ENCODE measurements at places on chromosomes 2 and 18.

DNA sequence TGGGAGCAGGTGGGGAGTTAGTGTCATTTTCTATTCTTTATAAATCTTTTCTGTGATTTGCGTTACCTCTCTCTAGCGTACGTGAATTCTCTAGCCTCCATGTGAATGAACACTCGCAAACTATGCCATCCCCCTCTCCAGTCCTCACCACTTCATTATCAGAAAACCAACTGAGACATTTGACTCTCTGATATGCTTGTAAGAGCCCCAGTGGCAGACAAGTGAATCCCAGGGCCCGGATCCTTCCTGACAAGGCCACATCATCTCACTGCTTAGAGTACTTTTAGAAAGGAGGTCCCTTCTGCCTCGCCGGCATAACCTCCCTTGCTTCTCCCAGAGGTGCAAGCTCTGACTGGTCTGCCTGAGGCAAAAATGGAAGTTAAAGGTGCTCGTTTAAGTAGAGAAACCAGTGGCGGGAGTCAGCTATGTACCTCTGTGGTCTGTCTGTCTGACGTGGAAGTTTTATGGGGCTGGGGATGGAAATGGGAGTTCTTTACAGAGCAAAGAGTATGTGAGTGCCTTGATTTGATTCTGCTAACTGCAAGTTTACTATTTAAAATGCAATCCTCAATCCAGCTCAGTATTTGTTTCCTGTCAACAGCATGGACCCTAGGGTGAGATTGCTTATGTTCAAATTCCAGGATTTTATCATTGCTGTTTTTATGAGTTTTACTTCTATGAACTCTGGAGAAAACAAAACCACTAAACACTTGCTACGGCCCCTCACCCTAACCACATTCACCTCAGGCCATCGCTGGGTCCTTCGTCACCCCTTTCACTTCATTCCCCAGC, 114.9 kb upstream of the MSTN start:
- DNase-seq: no peak

GRCh38 chr2:192004188-192004963, 157.5 kb upstream of the CAVIN2 start:
- no peak for DNase-seq

DNA sequence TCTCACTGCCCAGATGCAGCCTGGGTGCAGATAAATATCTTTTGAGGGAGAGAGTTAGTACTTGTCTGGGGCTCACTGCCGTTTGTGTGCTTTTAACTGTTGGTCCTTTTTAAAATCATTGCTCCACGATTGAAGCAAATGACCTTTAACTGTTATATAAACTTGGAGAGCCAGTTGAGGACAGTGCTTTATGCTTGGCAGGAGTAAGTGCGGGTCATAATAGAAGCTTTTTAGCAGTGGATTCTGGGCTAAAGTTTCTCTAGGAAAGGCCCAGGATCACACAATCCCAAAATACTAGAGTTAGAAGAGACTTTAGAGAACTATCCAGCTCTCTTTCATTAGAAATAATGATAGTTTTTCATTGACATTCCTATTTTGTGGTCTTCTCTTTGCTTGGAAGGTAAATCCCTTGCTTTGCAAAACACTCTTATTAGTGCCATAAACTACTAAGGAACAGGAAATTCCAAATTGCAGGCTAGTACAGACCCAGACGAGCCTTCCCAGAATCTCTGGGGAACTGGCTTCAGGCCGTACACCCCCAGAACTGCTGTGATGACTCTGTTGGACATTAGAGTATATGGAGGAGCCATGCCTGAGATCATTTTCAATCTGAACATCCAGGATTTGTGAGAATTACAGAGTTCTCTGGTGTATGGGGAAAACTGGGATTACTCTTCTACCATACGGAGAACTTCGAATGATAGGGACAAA, 19.1 kb downstream of the LIMS1 start:
- DNase-seq: no peak

DNA sequence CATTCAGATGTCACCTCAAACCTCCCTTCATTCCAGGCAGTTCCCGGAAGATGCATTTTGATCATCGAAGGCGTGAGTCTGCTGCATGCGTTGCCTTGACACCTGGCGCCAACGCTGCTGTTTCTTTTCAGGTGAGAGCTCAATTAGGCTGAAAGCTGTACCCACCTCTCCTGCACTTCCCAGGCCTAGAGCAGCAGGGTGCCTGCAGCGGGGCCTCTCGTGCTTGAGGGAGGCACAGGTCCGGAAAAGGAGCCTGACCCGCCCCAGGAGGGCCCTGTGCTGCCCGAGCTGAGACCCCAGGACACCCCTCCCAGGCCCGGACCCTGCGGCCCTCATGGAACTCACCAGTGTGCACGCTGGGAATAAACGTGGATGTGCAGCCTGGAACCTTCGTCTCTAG, 31.4 kb upstream of the KCNG2 start:
- no peak for DNase-seq

DNA sequence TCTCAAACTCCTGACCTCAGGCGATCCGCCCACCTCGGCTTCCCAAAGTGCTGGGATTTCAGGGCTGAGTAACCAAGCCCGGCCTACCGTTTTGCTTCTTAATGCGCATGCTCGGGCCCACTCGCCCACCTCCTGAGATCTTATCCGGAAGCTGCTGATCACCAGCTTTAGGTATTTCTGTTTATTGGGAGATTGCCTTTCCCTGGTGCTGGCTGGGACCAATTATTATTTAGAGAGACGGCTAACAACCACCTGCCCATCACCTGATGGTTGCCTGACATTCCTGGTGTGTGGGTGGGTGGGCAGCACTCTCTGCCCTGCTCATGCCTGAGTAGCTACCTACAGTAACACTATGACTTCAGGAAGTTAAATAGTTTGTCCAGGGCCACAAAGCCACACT, 56.3 kb upstream of the ZNF532 start:
- DNase-seq: no peak

DNA sequence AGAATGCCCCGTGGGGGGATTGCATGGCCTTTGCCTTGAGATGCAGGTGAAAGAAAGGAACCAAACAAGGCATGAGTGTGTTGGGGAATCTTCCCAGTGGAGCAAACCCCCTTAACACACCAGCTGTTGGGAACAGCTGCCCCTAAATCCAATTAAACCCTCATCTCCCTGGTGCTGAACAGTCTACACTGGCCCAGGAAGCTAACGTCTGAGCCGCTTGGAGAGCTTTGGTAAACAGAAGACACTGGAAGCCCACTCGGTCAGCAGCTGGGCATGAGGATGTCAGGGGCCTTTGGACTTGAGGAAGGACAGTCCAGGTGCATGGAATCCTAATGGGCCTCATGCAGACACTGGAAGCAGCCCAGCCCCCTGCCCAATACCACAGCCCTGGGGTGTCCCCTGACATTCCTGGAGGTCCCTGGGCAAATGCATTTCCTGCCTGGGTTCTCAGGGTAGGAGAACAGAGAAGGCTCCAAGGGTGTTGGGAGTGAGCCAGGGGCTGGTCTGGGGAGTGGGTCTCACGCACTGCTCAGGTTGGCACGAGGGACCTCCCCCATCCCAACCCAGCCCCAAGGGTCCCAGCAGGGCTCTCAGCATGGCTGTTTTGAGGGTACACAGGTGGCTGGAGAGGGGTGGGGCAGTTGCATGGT, 37.7 kb downstream of the GBX2 start:
- DNase-seq: no peak

- DNase-seq: no peak
Observed at GRCh38 chr18:53135654-53136053, 795.7 kb downstream of the DCC start.

- DNase-seq: no peak
Observed at GRCh38 chr2:220090050-220090449, 462.6 kb downstream of the SLC4A3 start.

DNA sequence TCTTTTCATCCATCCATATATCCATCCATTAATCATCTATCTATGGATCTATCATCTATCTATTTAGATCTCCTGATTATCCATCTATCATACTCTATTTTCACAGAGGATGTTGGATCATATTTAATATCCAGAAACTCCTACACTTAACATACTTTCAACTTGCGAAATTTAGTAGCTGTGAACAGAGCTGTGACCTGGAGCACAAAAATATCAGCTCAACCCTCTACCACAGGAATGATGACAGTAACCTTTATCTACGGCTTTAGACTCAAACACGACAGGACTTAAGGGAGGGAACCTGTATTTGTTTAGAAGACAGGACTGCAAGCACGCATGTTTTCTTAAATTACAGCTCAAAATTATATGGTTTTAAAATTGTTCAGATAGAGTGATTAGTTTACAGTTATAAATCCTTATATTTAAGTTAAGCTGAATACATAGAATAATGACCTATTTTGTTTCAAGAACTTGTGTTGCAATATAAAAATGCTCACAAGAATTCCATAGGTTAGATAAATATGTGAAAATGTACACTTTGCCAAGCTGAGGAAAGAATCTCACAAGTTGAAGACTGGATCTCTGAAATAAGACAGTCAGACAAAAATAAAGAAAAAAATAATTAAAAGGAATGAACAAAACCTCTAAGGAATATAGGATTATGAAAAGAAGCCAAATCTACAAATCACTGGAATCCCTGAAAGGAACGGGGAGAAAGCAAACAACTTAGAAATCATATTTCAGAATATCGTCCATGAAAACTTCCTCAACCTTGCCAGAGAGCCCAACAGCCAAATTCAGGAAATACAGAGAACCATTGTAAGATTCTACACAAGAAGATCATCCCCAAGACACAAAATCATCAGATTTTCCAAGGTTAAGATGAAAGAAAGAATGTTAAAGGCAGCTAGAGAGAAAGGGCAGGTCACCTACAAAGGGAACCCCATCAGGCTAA, 142.0 kb downstream of the COL6A3 start:
- no peak for DNase-seq

GRCh38 chr2:8413589-8414135, 268.2 kb upstream of the ID2 start:
- no peak for DNase-seq

DNA sequence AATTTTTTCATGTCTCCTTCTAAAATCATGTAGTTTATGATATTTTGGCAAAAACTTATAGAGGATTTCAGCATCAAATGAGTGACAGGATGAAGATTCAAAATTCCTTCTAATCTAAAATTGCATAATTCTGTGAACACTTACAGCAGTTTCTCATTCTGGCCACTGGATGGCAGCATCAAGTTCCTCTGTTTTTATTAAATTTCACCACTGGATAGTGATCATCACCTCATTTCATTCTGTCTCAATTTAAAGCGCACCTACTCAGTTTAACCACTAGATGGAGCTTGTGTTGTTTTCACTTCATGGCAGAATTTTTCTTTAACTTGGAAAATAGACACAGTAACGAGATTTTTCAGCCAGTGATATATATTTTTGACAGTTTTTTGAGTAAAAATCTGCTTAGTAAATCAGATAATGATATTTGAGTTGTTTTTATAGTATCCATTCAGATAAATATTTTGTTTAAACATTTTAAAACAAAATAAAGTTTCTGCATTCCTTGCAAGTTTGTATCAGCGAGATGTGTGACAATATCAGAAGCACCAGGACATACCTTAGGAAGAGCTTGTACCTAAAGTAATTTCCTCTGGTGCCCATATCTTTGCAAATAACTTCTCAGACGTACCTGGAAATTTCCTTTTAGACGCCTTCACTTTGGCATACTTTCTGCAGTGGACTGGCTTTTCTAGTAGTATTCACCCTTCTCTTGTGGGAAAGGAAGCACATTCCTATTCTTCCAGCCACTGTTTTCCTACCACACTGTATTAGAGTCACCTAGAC, 94.7 kb upstream of the ARHGAP15 start:
- no peak for DNase-seq

DNA sequence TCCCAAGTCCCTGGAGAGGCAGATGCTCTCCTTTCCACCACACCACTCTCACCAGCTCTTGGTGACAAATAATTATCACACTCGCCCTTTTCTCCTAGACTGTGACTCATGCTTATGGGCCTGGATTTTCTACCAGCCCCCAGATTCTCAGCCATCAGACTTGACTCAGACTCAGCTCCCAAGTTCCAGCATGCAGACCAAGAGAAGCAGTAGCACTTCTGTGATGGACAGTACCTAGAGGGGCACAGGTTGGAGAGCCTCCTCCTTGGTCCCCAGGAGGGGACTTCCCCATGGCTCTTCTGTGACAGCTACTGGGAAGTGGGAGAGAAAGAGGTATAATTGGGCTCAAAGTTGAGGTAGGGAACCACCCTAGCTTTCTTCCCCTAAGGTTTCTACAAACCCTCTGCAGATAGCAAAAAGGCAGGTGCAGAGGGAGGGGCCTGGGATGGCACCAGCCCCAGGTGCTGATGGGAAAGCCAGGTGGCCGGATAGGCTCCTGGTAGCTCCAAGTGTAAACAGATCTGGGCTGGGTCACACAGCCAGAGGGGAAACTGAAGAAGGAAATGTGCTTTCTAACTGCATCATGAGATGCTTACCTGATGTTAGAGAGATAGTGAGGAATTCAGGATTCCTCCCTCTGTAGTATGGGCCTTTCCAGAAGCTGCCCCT, 4.1 kb downstream of the TCF23 start:
- no peak for DNase-seq

- no peak for DNase-seq
Observed at GRCh38 chr2:229202646-229203045, 68.4 kb downstream of the PID1 start.

DNA sequence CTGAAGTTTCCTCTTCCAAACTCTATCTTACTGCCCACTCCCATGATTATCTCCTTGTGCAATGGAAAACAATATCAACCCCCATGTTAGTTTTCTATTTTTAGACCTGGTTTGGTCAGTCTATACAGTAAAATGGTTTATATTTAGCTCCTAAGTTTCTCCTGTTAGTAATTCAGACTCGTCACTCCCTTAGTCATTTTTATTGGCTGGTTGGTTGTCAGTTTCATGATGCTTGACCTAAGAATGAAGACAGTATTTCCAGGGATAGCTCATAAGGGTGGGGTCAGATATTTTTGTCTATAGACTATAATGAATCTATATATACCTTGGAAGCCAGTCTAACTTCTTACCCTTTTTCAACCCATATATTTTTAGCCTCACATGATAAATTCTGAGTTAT, 61.4 kb upstream of the NEUROD1 start:
- no peak for DNase-seq

DNA sequence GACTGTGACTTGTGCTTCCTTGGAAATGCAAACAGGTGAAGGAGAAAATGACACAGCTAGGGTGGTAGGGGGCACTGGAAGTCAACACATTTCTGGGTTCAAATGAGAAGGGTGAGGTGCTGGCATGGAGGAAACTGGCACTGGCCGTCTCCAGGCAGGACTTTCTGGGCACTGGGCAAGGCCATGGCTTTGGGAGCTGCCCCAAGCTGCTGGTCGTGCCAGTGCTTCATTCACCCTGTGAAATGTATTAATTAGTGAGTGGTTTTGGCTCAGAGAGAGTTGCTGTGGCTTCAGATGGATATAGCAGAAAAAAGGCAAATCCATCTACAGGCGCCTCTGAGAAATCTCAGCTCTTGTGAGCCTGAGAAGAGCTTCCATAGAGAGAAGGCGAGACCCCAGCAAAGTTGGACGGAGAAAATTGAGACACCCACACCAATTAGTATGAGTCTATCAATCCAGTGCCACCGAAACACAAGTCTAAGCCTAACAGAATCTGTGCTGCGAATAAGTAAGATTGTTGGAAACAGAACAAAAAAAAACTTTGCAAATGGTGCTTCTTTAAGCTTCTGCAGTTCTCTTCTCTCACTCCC, 202.1 kb upstream of the TNP1 start:
- no peak for DNase-seq
